ENCODE measurements at places on chromosomes 7 and 10.

- DNase-seq: no peak
Observed at GRCh38 chr7:1062296-1063294, 18.2 kb downstream of the GPR146 start.

DNA sequence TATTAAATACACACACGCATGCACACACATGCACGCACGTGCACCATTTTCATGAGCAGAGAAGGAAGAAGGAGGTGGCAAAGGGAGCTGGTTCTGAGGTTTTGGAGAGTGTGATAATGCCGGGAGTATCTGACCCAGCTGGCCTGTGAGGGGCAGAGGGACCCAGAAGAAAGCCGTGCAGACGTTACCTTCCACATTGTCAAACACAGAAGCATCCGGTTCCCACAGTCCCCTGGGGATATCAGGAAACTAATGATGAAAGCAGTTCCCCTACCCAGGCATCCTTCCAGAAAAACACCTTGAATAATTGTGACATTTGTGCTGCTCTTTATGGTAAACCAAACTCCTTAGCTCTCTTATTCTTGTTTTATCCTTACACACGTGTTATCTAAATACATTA, 85.7 kb upstream of the FAM180A start:
- no peak for DNase-seq

GRCh38 chr10:131098416-131098952, 213.0 kb downstream of the TCERG1L start:
- DNase-seq: no peak

GRCh38 chr7:112134039-112134438, 72.2 kb downstream of the DOCK4 start:
- no peak for DNase-seq

DNA sequence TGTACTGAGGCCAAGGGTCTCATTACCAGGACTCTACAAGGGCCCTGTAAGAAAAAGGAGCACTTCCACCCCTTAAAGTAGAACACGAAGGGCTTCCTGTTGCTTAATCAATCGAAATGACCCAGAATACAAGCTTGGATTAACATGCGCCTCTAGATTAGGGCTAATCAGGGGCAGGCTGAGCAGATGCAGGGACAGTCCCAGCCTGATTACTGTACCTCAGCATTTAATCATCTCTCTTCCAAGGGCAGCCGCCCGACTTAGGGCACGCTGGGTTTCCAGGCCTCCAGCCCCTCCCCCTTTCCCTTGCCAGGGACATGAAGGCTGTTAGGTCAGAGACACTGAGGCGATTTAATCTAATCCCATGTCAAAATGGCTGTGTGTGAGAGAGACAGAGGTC, 138.6 kb downstream of the NRF1 start:
- no peak for DNase-seq

- DNase-seq: no peak
Observed at GRCh38 chr7:87552351-87552900, 48.3 kb downstream of the ABCB1 start.

- DNase-seq: peak; percentile 40
Observed at GRCh38 chr10:63614371-63614891, 93.2 kb downstream of the REEP3 start.

DNA sequence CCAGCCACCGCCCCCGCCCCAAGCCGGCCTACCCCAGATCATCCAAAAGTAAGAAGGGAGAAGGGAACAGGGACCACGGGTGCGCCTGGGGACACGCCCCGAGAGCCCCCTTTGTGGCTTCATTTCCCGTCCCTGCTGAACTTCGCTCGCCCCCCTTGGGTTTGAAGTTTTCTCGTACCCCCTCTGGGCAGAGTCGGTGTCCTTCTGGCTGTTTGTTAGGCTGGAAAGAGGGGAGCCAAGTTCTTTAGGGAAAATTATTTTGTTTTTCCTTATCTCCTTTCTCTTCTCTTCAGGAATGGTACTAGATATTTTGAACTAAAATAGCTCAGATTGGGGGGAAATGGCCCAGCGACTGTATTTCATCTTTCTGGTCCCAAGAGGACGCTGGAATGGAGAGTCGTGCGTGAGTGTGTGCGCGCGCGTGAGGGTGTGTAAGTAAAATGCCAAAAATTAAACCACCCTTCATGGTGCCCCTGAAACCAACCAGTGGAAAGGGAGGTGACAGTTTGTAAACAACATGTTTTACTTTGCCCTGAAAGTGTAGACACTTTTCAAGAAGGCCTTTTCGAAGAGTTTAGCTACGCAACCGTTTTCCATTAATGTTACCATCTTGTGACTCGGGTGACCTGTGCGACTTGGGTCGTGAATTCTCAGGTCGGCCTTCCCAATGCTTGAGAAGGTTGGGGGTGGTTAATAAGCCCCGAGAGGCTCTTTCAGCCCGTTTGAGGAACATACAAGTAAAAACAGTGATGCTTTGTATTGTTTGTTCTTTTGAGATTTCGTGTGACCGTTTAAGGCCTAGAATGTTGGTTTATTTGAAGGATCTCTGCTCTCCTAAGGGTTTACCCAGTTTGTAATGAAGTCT, 694 bp downstream of the RBM20 start:
- DNase-seq: no peak

GRCh38 chr7:103116991-103117390, 31.9 kb downstream of the NAPEPLD start:
- no peak for DNase-seq

DNA sequence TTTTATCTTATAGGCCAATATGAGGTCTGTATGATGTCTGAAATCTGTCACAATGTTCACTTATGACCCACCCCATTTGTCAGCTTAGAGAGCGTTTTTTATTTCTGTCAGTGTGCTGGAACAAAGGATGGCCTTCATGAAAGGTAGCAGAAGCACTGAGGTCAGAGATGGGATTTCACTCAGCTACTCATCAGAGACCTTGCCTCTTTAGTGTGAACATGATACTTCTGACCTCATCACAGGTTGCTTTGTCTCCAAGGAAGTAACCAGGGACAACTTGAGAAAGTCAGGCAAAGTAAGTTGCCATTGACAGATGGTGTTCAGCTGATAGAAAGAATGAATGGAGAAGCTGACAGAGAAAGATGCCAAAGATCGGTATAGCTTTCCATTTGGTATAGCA, 16.3 kb downstream of the YAE1 start:
- no peak for DNase-seq

DNA sequence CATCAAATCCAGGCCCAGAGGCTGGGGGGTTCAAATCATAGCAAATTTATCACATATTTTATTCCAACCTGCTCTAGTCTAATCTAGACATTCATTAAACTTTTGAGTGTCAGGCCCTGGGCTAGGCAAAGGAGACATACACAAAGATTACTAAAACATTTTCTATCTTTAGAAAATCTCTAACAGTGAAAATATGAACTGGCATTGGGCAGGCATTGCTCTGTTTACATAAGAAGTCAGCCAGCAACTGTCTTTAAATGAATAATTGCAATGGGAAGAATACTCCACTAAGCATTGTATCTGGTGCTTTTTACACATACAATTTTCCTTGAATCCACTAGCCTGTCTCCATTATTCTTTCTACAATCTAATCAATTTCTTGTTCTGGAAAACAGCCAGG, 222.5 kb upstream of the LRRN3 start:
- DNase-seq: no peak

- peak; percentile 85 for DNase-seq
Observed at GRCh38 chr10:91409069-91409868, 875 bp upstream of the HECTD2 start.

- DNase-seq: no peak
Observed at GRCh38 chr7:116492654-116493109, 6.9 kb upstream of the CAV2 start.

DNA sequence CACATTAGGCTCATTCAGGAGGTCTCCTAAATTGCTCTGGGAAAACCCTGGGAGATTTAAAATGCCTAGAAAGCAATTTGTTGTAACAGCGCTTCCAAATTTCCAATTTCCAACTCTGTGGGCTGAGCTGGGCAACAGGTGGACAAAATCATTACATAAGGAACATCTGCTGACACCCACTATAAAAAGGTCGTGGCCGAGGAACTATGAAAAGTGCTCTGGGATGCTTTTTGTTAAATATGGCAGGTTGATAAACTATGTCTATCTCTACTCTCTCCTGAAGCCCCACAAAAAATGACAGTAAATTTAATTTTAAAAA, 45.1 kb downstream of the ATXN7L1 start:
- no peak for DNase-seq
